CD4-positive, alpha-beta memory T cell (primary cell): ENCODE measurements at places on chromosomes 4 and X.

- DNase-seq = peak; percentile 39
Measured at GRCh38 chr4:184282251-184282713, 64.6 kb upstream of the ENPP6 start.

DNA sequence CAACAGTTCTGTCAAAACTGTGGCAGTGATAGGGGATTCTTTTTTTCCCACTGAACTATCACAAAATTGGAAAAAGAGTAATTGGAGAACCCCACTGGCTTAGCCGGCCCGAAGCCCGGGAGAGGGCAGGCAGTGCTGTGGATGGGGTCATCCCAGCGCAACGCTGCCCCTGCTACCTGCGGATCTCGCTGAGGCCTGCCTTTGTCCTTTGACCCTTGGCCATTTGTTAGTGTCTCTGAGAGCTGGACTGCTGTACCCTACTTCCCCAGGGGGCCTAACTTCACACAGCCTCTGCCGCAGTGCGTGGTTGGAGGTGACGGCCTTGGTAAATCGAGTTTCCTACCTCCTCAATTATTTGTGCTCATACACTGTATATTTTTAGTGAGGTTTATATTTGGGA lies 43.0 kb upstream of the MSANTD1 start:
- no peak for DNase-seq

DNA sequence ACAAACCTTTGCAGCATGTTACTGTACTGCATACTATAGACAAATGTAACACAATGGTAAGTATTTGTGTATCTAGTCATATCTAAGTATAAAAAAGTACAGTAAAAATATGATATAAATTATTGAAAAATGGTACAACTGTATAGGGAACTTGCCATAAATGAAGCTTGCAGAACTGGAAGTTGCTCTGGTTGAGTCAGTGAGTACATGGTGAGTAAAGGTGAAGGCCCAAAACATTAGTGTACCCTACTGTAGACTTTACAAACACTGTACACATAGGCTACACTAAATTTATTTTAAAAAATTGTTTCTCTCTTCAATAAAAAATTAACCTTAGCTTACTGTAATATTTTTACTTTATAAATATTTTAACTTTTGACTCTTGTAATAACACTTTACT lies 25.8 kb downstream of the SPIN3 start:
- DNase-seq = no peak

DNA sequence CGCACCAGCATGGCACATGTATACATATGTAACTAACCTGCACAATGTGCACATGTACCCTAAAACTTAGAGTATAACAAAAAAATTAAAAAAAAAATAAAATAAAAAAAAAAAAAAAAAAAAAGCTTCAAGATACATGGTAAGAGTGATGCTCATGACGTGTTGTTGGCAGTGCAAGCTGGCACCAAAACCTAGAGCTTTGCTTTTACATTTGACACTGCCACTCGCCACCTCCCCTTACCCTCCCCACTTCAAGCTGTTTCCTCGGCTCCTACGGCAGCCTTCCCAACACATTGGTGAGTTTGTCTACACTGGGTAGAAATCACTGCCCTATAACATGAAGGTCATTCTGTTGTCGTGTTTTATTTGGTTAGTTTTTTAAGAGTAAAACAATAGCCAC lies 197.6 kb upstream of the ANXA3 start:
- DNase-seq = no peak

GRCh38 chr4:14110407-14110806 lies 482.9 kb upstream of the BOD1L1 start:
- no peak for DNase-seq

- DNase-seq = peak; percentile 88
Measured at GRCh38 chrX:107678957-107679740, 50.8 kb downstream of the PRPS1 start.

DNA sequence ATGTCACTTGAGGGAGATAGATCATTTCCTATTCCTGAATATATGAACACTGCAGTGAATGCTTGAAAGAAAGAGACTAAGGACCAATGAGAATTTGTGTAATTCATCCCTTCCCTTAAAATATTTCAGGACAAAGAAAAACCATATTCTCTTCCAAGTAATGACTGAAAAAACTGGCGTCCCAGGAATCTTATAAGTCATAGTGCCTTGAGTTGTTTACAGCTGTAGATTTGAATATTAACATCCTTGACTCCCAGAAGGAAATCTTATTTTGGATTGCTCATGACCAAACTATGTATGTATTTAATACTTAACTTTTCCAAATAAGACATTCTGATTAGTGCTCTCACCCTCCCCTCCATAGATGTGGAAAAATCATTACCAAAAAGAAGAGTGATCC lies 55.5 kb downstream of the CLDN22 start:
- no peak for DNase-seq

GRCh38 chrX:11381464-11381863 lies 88.3 kb downstream of the AMELX start:
- peak; percentile 10 for DNase-seq

- no peak for DNase-seq
Measured at GRCh38 chrX:150680974-150681373, 12.2 kb upstream of the MTMR1 start.

DNA sequence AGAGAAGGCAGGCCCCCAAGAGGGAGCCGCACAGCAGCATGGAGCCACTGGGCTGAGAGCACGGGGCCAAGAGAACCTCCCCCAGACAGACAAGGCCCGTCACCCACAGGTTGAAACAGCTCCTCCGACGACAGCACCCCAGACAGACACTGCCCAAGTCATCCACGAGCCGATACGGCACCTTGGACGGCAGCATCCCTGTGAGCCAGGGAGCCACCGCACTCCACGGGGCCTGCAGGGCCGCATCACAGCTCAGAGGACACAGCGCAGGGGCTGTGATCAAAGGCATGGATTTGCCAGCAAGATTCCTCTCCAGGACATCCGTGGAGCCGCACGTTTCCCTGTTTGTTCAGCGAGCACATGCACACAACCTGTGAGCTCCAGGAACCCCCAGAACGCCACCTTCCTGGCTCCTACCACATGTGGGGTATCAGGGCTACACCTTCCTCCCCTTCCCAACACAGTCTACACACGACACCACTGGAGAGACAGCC lies 3.9 kb downstream of the CTBP1 start:
- no peak for DNase-seq

GRCh38 chrX:18676470-18676869 lies 4.6 kb upstream of the RS1 start:
- no peak for DNase-seq

- DNase-seq = no peak
Measured at GRCh38 chr4:141027421-141027820, 105.8 kb downstream of the RNF150 start.

GRCh38 chr4:11748164-11748872 lies 319.6 kb upstream of the HS3ST1 start:
- no peak for DNase-seq

DNA sequence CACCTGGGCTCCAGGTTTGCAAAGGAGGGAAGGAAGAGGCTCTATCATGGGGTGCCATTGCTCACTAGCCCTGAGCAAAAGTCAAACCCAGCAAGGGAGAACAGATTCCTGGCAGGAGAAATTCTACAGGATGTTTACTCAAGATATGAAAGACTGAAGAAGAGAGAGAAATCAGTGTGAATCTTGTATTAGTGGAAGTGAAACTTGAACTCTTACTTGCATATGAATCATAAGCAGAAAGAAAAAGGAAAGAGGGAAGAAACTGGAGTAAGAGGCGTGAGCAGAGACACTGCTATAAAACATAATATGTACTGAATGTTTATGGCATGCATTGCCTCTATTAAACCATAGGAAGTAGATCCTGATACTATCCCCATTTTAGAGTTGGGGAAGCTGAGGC lies 60.9 kb downstream of the C4orf46 start:
- DNase-seq = no peak

DNA sequence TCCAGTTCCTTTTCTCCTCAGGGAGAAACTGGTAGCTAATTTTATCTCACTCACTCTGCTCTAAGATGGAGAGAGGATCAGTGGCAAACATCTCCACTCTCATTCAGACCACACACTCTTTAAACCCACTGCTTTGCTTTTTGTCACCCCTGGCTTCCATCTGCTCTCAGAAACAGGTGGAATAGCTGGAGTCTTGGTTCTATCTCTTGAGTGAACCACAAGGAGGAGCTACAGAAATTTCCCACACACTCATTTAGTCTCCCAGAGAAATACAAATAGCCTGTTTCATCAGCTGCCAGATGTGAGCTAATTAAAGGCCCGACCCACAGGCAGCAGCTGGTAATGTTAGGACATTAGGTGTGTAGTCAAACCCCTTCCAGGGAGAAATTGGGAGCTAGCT lies 96.6 kb downstream of the STPG2 start:
- DNase-seq = no peak

DNA sequence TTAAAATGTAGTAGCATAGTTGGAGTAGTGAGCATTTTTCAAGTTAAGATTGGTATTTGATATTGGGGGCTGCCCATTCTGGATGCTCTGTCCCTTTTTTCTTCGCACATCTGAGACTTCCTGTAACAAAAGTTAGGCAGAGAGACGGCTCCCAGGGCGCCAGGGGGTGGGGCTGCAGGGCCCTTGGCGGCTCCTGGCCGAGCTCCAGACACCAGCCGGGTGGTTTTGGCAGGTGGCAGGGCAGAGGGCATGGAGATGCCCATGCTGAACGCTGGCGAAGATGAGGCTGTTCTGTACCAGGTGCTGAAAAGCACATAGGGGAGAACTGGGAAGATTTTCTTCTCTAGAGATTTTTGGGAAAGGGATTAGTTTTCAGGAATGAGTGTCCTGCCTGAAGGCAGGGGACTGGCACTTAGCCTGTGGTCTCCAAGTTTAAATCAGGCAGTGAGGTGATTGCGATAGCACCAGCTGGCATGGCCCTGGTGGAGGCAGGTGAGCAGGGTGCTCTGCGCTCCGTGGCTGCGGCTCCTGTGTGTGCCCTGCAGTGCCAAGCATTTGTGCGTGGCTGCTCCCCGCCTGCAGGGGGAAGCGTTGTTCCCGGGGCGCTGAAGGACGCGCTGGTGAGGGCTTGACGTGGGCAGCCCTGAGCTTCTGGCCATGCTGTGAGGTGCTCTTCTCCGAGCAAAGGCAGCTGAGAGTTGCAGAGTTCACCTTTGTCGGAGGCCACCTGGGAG lies 23.6 kb upstream of the HGFAC start:
- no peak for DNase-seq

DNA sequence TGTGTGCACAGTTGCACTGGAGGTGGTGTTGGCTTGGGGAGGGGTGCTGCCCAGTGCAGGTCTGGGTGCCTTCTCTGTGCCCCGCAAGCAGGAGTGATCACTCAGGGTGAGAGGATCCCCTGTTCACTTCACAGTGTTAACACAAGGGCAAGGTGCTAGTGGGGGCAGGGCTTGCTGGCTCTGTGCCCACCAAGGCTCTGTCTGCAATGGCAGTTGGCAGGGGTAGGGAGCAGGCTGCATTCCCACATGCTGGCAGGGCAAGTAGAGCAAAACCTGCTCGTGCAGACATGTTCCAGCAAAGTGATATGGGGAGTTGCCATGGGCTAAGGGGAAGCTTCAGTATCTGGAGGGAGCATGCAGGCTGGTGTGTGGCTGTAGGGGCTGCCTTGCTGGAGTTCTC lies 428.0 kb downstream of the ZNF674 start:
- DNase-seq = no peak

GRCh38 chr4:28774344-28774743 lies 1913.7 kb downstream of the STIM2 start:
- DNase-seq = no peak

DNA sequence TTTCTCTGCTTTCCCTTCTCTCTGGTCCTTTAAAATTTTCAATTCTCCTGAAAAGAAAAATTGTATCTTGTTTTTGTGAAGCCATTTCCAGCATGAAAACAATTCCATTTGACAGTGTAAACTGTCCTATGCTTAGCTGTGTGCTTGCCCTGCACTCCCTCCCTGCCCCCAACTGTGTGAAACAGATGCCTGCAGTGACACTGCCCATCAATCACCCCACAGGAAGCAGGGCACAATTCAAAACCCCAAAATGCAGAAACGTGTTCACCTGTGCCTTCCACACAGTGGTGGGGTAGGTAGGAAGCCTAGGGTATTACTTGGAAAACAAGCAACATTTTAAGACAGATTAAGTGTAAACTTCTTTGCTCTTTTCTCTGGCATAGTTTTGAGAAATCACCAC lies 6.2 kb upstream of the FHDC1 start:
- DNase-seq = no peak

GRCh38 chr4:102734591-102735385 lies 26.0 kb downstream of the MANBA start:
- no peak for DNase-seq

- no peak for DNase-seq
Measured at GRCh38 chr4:79650794-79651431, 242.9 kb upstream of the GK2 start.

- no peak for DNase-seq
Measured at GRCh38 chr4:74873545-74874301, 59.2 kb upstream of the PARM1 start.

DNA sequence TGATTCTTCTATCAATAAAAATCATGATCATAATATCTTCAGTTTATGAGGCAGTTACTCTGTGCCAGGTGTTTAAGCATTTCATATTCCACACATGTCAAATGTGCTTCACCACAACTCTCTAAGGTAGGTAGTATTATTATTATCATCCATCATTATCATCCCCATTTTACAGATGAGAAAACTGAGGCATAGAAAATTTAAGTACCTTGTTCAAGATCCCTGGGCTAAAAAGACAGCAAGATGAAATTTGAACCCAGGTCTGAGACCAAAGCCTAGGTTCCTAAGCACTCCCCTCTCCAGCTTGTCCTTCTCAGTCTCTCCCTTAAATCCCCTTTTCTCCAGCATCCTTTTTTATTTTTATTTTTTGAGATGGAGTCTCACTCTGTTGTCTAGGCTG lies 33.4 kb downstream of the SEPTIN6 start:
- no peak for DNase-seq

- no peak for DNase-seq
Measured at GRCh38 chr4:14069886-14070285, 442.4 kb upstream of the BOD1L1 start.
